ENCODE measurements at places on chromosomes 2 and 18. TPM values are rescaled to one million over a fixed set of nuclear protein-coding genes. Genes with fewer than 3 reads are reported as not detected.

- DNase-seq = no peak
These were observed 15.1 kb downstream of the CCNT2 start for GRCh38 chr2:134933732-134934131.

DNA sequence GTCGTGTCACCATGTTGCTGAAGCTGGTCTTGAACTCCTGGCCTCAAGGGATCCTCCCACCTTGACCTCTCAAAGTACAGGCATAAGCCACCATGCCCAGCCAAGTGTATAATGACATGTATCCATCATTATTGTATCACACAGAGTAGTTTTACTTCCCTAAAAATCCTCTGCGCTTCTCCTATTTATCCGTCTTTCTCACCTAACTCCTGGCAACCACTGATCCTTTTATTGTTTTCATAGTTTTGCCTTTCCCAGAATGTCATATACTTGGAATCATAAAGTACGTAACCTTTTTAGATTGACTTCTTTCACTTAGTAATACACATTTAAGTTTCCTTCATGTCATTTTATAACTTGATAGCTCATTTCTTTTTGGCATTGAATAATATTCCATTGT lies 51.0 kb downstream of the ZC3H15 start:
- no peak for DNase-seq

DNA sequence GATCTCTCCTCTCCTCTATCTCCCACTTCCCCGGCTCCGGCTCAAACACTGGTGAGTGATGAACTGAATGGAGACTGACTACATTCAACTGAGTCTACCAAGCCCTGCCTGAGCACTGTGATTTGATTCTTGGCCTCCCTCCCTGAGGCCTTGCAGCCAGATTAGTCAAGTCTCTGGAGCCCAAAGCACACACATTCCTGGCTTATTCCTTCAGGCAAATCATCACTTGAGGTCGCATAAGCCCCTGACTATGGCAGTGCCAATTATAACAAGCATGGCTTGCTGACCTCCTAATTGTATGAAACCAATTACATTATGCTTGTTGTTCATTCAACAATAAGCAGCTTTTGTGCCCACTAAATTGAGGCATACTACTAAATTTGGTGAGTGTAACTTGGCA lies 34.6 kb downstream of the EFEMP1 start:
- DNase-seq = no peak

GRCh38 chr2:232027530-232027929 lies 66.0 kb downstream of the DIS3L2 start:
- no peak for DNase-seq

- DNase-seq = no peak
These were observed 2.7 kb upstream of the VWA3B start for GRCh38 chr2:98084151-98084868.

DNA sequence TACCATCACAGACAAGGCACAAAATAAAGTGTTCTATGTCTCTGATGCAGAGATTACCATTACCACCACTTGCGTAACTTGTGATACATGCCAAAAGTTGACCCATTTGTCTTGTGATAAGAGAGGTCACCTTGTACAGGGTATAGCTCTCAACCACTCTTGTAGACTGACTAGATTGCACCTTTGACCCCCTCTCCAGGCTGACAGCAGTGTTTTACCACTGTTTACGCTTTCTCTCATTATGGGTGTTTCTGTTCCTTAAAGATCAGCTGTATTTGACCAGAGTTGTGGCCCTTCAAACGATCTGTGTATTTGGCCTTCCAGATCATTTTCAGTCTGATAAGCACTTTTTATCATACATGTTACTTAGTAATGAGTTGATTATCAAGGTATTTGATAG lies 215.7 kb upstream of the HNMT start:
- DNase-seq = no peak

GRCh38 chr18:74731097-74731496 lies 133.4 kb downstream of the ZNF407 start:
- DNase-seq = no peak

DNA sequence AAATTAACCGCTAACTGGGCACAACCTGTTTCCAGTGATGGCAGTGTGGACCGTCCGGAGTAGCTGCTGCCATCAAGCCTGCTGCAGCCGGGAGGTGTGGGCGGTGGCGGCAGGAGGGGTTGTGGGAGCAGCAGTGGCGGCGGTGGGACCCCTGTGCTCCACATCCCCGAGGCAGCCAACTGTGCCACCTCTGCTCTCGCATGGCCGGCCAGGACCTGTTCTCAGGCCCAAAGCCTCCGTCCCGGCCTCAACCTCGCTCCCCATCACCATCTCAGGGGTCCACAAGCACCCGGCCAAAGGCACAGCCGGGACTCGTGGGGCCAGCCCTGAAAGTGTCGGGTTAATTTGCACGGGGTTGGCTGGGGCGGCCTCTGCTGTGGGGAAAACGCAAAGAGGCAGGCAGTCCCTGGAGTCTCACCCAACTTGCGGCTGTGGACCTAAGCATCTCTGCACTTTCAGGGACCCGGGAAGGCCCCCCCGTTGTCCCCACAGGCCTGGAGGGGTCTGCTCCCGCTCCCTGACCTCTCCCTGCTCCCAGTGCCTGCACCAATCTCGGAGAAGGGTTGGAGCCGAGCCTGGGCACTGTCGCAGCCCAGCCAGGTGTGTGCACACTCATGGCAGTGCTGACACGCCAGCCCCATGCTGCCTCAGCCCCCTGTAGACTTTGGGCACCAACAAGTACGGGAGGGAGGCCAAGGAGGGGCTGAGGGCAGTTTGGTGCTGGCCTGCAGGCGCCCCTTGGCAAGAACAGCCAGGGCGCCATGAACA lies 44.4 kb upstream of the PEX13 start:
- DNase-seq = no peak

DNA sequence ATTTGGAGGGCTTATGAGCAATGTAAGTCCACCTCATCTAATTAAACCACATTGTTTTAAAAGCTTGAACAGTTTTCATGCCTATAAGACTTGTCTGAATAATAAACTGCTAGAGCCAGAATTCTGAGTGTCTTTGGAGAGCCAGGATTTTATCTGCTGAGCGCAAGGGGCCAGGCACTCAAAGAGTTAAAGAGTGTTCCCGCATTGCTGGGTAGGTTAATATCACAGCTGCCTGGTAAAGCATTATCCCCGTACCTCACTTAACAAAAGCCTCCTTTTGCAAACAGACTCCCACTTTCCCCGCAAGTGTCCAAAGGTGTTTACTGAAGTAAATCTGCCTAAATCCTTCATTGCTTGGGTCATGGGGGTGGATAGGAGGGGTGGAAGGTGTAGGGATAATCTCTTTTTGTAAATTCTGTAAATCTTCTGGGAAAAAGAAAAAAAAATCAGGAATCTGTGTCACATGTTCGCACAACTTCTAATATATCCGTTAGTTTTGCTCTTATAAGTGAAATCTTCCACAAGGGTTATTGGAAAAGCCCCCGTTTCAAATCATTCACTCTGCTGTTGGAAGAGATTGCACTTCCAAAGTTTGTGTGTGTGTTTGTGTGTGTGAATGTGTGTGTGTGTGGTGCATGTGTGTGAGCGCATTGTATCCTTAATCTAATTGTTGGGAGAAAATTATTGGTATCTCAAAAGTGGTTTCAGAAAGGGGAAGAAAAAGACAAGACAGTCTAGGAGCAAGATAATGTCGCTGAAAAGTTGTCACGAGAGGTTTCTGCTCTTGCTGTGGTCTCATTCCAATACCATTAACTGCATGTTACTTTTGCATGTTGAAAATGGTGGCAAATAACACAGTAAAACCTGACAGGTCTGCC lies 10.7 kb downstream of the ZEB2 start:
- DNase-seq = no peak

GRCh38 chr18:75071866-75072671 lies 136.9 kb downstream of the PTGR3 start:
- no peak for DNase-seq

- no peak for DNase-seq
These were observed 16.3 kb upstream of the ATOH8 start for GRCh38 chr2:85737481-85737880.

DNA sequence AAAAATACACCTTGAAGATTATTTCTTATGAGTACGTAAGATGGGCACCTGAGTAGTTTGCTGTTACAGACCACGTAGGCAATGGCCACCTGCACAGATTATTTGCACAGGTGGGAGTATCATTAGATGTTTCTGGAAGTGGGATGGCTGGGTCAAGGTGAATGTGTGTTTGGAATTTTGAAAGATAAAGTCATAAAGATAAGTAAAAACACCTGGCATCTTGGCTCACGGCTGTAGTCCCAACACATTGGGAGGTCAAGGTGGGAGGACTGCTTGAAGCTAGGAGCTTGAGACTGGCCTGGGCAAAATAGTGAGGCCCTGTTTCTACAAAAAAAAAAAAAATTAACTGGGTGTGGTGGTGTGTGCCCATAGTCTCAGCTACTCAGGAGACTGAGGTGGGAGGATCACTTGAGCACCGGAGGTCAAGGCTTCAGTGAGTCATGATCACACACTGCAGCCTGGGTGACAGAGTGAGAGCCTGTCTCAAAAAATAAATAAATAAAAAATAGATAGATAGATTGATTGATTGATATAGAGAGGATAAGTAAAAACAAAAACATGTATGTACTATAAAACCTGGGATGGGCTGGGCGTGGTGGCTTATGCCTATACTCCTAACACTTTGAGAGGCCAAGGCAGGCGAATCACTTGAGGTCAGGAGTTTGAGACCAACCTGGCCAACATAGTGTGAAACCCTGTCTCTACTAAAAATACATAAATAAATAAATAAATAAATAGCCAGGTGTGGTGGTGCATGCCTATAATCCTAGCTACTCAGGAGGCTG lies 30.4 kb downstream of the ODC1 start:
- DNase-seq = no peak

GRCh38 chr2:191402966-191403565 lies 157.9 kb downstream of the MYO1B start:
- DNase-seq = no peak

DNA sequence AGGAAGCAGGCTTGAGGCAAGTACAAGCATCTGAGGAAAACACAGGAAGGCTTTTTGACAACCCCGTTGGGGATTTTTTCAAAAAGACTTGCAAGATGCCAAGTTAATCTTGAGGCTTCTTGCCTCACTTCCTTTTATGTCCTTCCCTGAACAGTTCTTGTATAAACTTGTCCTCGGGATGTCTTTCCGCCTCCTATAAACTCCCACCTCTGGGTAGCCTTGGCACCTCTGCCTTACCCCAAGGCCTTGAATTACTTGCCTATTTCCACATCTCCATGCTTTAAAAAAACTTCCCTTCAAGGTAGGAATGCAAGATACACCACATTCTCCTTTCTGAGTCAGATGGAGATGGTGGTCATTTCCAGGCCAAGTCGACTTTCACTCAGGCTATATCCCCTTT lies 106.4 kb upstream of the RBBP8 start:
- DNase-seq = no peak

DNA sequence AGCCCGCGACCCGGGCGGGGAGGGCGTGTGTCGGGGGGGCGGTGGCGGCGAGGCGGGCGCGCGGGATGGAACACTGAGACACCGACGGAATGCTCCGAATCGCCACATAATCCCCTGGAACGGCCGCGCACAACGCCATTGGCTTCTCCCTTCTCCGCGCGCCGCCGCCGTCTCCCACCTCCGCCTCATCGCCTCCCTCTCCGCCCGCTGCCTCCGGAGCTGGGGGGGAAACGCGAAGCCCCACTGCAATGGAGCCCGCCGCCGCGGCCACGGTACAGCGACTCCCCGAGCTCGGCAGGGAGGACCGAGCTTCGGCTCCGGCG lies at the start of gene PHLPP1:
Gene PHLPP1 (plus strand): TSS at position 106 of the 323 bp plus-strand sequence. CDS start 143 bp downstream, at position 249.
- no peak for DNase-seq

GRCh38 chr18:39435996-39436395 lies 1870.4 kb upstream of the CELF4 start:
- DNase-seq = no peak

DNA sequence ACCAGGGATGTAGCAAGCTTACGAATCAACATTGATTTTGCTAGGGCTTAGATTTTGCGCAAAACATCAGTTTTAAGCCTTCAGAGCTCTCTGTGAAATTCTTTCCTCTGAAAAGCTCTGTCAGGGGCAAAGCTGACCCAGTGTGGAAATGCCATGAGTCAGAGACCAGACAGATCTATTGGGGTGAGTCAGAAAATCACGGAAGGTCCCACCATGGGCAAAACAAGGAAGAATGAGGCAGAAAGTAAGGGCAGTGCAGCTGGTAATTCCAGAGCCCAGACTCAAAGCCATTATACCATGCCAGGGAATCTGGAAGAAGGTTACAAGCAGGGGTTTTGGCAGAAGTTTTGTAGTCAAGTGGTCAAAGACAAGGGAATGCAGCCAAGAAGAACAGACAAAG lies 256.6 kb upstream of the CTAGE1 start:
- DNase-seq = no peak

DNA sequence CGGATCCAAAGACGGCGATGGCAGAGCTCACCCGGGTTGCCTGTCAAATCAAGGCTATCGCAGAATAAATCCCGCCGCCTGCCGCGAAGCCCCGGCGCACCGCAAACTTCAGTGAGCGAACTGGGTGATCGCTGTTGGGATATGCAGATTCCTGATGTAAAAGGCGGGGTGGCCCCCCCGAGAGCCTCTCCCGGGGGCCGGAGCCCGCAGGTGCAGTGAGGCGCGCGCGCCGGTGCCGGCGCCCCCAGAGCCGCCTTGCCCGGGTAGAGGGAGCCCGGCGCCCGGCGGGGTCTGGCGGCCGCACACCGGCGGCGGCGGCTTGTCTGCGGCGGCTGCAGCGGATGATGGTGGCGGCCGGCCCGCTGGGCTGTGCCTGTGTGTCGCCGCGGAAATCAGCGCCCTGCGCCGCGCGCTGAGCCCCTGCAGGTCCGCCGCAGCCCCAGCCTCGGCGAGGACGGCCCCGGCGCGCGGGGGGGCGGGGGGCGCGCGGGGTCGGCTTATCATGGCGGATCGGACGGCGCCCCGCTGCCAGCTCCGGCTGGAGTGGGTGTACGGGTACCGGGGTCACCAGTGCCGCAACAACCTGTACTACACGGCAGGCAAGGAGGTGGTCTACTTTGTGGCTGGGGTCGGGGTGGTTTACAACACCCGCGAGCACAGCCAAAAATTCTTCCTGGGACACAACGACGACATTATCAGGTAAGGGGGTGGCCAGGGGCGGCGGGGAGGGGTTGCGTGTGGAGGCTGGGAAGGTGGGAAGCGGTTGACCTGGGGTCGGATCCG lies 1.3 kb downstream of the EML6 start:
- DNase-seq = peak; percentile 41

GRCh38 chr18:46324087-46324955 lies 220.1 kb downstream of the HAUS1 start:
- peak; percentile 50 for DNase-seq

Gene GCA
- total RNA-seq = 0.54 TPM

Gene AKAIN1
- not detected for total RNA-seq

Gene C2orf66
- not detected for total RNA-seq

Gene ROCK1
- 10.8 TPM for total RNA-seq

Gene ZC3H15
- total RNA-seq = 114 TPM

Gene FMNL2
- total RNA-seq = 16.3 TPM

Gene PCARE
- total RNA-seq = not detected

Gene TLK1
- 14.3 TPM for total RNA-seq

Gene VAMP8
- total RNA-seq = 73.2 TPM

Gene LYG2
- total RNA-seq = not detected

Gene M1AP
- not detected for total RNA-seq

Gene CLEC4F
- 0.18 TPM for total RNA-seq

Gene ZNF396
- 0.25 TPM for total RNA-seq
